Body of pancreas (tissue), 4 donors: ENCODE measurements at places on chromosomes 4 and X. TPM values are rescaled to one million over a fixed set of nuclear protein-coding genes. Genes with fewer than 3 reads are reported as not detected.

- peak overlapping the region; percentile 50 for H3K27ac ChIP-seq
- H3K4me1 ChIP-seq: peaks cover 59% of the 10 kb centered on the region
- no peaks in the 10 kb centered on the region for H3K27me3 ChIP-seq
Measured at GRCh38 chr4:158786955-158787354, 18.1 kb downstream of the FNIP2 start.

GRCh38 chrX:72394518-72395170, 88.9 kb upstream of the CITED1 start:
- no peak for DNase-seq
- H3K27me3 ChIP-seq: no peaks in the 10 kb centered on the region
- H3K4me1 ChIP-seq: no peaks in the 10 kb centered on the region
- H3K27ac ChIP-seq: no peak overlapping the region
- H3K36me3 ChIP-seq: no peaks in the 10 kb centered on the region
- no peak overlapping the region for H3K4me3 ChIP-seq

DNA sequence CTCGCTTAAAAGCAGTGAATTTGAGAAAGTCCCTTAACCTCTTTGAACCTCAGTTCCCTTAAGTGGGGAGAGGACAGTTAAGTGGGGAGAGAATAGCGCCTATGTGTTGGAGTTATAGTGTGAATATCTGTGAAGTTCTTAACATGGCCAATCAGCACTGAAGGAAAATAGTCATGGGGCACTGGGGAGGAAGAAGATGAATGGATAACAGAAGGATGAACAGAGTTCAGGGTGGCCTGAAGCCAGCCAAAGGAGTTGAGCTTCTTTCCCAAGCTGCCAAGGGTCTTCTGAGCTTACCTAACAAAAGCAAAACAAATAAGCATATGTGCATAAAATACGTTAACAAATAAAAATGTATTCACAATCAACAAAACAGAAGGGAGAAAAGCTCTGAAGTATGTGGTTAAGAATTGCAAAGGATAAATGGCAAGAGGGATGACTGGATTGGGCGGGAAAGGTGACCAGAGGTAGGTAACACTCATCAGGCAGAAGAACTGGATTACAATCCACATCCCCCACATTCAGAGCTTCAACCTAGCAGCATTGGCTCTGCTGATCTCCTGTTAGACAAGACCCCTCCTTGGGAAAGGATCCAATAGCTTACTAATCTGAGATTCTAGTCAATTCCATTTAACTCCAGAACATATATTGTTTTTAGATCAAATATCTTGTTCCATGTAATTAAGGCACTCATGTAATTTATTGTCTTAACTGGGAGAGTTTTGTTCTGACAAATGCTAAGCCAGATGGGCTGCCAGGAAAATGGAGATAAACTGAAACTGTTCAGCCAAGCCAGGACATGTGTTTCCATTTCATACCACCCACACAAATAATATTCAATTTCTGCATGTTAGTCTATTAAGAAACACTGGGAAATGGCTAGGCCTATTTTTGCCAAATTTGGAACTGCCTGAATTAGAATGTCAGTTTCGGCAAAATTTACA, 221.2 kb downstream of the LDB2 start:
- no peaks in the 10 kb centered on the region for H3K36me3 ChIP-seq
- no peak overlapping the region for H3K4me3 ChIP-seq
- no peaks in the 10 kb centered on the region for H3K4me1 ChIP-seq
- H3K27me3 ChIP-seq: peaks cover 3% of the 10 kb centered on the region

DNA sequence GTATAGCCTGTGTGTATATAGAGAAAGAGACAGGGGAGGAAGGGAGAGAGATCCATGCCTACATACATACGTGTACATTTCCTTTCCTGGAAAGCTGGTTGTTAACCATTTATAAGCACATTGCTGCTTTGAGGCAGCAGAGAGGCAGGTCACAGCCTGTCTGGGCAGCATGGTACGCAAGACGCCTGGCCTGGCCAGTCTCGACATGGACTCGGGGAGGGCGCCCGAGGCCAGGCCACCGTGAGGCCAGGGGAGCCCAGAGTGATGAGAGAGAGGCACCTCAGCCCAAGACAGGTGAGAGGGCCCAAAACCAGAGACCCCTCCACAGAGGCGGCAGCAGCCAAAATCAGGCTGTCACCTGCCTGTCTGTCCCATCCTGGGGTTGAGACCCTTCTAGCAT, 3.9 kb downstream of the TREX2 start:
- no peak for DNase-seq
- no peaks in the 10 kb centered on the region for H3K27me3 ChIP-seq
- H3K4me1 ChIP-seq: no peaks in the 10 kb centered on the region
- H3K4me3 ChIP-seq: no peak overlapping the region
- H3K36me3 ChIP-seq: no peaks in the 10 kb centered on the region

DNA sequence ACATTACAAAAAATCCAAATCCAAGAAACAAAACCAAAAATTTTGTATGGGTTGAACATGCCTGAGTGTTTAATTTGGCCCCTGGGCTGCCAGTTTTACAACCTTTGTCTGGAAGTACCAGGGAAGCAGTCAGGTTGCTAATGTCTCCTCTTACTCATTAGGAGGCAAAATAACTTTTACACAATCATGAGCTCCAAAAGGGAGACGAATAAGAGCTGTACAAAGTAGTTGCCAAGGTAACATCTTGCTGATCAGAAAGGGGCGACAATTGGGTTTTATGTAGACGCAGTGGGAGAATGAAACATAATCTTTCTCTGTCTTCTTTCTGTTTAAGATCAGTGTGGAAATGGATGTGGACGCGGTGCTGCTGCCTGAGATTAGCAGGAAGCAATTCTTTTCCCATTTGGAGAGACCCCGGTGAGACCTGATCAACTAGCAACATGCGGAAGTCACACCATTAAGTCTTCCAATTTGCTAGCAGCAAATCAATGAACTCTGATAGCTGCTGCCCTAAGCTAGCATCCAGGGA, 90.7 kb upstream of the IGFBP7 start:
- H3K4me1 ChIP-seq: no peaks in the 10 kb centered on the region
- DNase-seq: no peak
- no peaks in the 10 kb centered on the region for H3K36me3 ChIP-seq
- no peak overlapping the region for H3K4me3 ChIP-seq

GRCh38 chr4:24912252-24913118, at the start of gene CCDC149:
Gene CCDC149, minus strand, starts transcription at chr4:24913042. Its CDS starts 178 bp downstream, at chr4:24912864.
- H3K4me3 ChIP-seq: peak within 1 kb of the TSS; percentile 30
- H3K4me1 ChIP-seq: peaks cover 17% of the 10 kb centered on the region
- no peaks in the 10 kb centered on the region for H3K27me3 ChIP-seq
- H3K27ac ChIP-seq: peak within 1 kb of the TSS; percentile 99

LNX1 gene
- total RNA-seq: 15.2 TPM

COL4A5 gene
- total RNA-seq: 2.3 TPM

NHSL2 gene
- total RNA-seq: 2.9 TPM

NWD2 gene
- 0.26 TPM for total RNA-seq

TCEANC gene
- total RNA-seq: 3.1 TPM

NCAPG gene
- 0.26 TPM for total RNA-seq
